Stimulated activated CD8-positive, alpha-beta memory T cell treated with anti-CD3 and anti-CD28 coated beads, Interleukin-15, amount 100 ng/mL, for 4 hours (primary cell): ENCODE measurements at places on chromosomes 3 and 15.

GRCh38 chr15:26910715-26911114 lies 43.9 kb downstream of the GABRA5 start:
- DNase-seq, result no peak

DNA sequence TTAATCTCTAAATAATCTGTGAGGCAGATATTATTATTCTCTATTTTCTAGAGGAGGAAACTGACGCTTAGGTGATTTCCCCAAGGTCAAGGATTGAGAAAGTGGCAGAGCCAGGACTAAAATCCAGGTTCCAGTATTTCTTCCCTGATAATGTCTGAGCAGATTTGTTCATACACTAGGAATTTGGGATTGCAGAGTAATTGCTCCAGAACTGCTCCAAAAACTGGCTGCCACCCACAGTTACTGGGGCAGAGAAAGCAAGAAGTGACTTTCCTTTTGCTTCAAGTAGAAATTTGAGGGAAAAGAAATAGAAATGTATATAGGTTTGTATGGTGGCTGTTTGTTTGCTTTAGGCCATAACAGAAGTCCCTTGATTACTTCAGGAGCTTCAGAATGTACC lies 60.6 kb downstream of the SLC12A8 start:
- no peak for DNase-seq

GRCh38 chr3:165502707-165503106 lies 306.5 kb upstream of the SLITRK3 start:
- DNase-seq, result no peak

GRCh38 chr3:105255350-105255749 lies 111.4 kb upstream of the ALCAM start:
- DNase-seq, result no peak

DNA sequence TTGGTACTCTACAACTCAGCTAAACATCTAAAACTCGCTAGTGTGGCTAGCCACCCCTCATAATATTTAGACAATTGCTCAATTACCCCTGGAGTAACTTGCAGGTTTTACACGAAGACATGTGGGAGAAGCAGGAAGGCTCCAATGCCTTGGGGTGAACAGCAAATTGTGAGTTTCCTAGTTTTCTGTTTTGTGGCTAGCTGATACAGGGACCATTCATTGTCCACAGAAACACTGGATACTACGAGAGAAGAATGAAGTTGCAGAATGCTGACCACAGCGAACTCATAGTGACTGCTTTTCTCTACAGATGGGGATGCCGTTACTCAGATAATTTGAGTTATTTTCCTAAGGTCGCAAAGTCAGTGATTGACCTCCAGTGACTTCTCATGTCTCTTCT lies 212.9 kb downstream of the P3H2 start:
- DNase-seq, result no peak
